ENCODE measurements at places on chromosomes 3 and 15.

- no peak for DNase-seq
These were observed 287.3 kb upstream of the ADAMTS9 start for GRCh38 chr3:64975147-64975546.

- DNase-seq: no peak
These were observed 68.5 kb downstream of the FMN1 start for GRCh38 chr15:33125894-33126537.

DNA sequence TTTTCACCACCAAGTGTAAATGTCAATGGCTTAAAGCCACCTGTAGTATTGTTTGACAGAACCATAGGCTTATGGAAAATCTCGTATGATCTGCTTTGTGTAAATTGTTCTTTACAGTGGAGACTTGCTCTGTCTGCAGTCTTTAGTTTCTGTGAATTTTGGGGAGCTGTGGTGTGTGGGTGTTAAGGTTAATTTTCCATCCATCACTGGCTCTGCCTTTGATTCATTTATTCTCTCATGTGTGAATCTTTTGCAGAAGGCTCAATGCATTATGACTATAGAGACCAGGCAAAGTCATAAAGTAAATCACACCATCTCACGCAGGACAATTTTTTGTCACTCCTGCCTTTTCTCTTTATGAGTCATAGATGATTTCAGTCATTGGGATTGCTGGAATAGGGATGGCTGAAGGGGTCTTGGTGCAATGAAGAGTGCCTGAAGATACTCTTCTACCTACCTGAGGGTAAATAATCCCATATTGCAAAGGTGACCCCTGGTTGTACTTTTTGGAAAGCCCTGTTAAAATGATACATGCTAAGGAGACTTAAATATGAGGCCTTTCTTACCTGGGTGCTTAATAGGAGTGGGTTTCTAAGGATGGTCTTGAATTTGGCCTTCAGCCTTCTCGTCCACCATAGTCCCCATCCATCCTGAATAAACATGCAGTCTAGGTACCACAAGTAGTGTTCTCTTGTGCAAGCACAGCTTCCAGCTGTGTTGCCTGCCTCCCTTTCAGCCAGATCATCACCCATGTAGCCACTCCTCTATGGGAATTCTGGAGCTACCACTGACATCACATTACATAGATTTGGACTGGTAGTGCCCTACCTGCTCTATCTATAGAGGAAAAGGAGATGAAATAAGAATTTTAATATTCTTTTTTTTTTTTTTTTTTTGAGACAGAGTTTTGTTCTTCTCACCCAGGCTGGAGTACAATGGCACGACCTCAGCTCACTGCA, 14.3 kb downstream of the TGFBR2 start:
- no peak for DNase-seq

DNA sequence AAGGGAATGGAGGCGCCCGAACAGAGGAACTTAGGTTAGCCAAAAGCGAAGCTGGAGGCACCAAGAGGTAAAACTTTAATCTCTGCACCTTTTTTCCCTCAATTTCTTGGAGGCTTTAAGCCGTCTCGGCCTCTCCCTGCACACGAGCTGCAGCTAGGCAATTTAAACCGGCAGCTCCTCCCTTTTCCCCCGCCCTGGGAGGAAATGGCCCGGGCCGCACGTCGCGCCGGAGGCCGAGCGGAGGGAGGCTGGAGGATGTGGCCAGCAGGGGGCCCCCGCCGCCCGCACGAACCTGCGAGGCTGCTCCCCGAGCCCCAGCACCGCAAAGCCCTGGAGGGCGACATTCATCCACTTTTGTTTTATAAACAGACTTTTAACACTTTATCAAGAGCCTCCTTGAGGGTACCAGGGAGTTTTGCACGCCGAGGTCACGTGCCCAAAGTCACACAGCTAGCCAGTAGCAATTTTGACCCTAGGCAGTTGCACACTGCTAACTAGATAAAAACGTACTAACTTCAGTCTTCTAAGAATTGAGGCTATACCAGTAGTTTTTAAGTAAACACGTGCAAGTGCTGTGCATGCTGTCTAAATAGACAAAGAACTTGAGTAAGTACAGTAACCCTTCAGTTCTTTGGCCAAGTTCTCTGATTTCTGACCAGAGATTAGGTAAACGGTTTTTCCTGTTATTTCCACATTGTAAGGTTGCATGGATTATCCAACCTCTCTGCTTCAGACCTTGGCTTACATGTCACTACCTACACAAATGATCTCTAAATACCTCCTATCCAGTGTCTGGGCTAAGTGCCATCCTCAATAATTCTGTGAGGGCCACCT, 668 bp upstream of the XXYLT1 start:
- peak; percentile 74 for DNase-seq

GRCh38 chr15:70226337-70226980, 128.7 kb upstream of the TLE3 start:
- DNase-seq: no peak

GRCh38 chr3:171955598-171955997, 83.8 kb upstream of the FNDC3B start:
- no peak for DNase-seq

- DNase-seq: no peak
These were observed 598 bp upstream of the SFMBT1 start for GRCh38 chr3:53046171-53047170.

- no peak for DNase-seq
These were observed 135.6 kb upstream of the ABI3BP start for GRCh38 chr3:101128786-101129185.

- DNase-seq: no peak
These were observed 796.8 kb upstream of the EPHA6 start for GRCh38 chr3:96017556-96017955.

- DNase-seq: no peak
These were observed 41.9 kb downstream of the CCDC12 start for GRCh38 chr3:46934498-46935167.

GRCh38 chr3:2099028-2099671, 484 bp downstream of the CNTN4 start:
- no peak for DNase-seq

- no peak for DNase-seq
These were observed 56.5 kb downstream of the RPLP1 start for GRCh38 chr15:69509131-69509530.

- DNase-seq: no peak
These were observed 427.8 kb downstream of the LPP start for GRCh38 chr3:188581792-188582191.

DNA sequence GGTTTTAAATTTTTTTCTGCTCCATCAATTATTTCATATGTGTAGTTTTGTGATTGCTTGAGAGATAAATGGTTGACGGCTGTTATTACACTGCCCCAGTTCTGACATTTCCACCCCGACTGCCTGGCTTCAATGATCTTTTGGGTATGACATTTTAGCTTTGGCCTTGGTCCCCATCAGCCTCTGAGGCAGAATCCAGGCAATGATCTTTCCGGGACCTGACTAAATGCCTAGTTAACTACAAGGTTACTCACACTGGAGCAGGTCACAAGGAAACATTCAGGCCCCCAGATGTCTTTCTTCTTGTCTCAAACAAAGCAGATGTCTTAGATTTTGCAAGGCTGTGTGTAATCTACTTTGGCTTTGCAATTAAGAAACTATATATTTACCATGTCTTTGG, 61.1 kb upstream of the TMCO5A start:
- no peak for DNase-seq

GRCh38 chr3:14478956-14479550, 61.1 kb downstream of the GRIP2 start:
- no peak for DNase-seq

GRCh38 chr3:112078125-112079083, 7.8 kb upstream of the C3orf52 start:
- no peak for DNase-seq

- DNase-seq: no peak
These were observed 94.9 kb downstream of the ST6GAL1 start for GRCh38 chr3:187025254-187025655.

DNA sequence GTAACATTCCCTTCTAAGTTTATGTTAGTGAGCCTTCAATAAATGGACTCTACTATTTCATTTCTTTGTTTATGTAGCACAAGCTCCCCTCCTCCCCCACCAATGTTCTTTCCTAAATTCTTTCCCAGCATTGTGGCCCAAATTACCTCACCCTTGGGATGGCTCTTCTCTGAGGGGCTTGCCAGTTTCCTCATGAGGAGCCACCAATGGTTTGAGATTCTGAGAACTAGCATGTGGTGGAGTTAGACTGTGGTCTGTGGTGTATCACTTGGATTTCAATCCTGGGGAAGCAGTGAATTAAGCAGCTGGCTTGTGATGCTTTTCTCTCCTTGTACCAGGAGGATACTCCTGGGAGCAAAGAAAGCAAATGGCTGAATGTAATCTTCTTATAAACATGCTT, 50.0 kb upstream of the NPHP3 start:
- DNase-seq: no peak

DNA sequence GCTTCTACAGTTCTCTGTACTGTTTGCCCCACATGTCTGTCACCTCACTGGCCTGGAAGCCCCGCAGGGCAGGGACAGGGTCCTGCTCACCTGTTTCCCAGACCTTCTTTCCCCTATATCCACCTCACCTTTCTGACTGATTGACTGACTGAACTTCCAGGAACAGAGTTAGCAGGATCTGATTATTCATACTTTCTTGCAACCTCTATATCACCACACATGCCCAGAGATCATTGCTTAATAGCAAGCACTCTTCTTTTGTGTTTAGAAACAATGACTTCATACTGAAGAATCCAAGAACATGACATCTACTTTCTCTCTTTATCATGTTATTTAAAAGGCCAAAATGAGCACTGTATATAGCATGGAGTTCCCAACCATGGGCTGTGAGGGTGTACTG, 18.0 kb upstream of the CLEC3B start:
- DNase-seq: no peak

DNA sequence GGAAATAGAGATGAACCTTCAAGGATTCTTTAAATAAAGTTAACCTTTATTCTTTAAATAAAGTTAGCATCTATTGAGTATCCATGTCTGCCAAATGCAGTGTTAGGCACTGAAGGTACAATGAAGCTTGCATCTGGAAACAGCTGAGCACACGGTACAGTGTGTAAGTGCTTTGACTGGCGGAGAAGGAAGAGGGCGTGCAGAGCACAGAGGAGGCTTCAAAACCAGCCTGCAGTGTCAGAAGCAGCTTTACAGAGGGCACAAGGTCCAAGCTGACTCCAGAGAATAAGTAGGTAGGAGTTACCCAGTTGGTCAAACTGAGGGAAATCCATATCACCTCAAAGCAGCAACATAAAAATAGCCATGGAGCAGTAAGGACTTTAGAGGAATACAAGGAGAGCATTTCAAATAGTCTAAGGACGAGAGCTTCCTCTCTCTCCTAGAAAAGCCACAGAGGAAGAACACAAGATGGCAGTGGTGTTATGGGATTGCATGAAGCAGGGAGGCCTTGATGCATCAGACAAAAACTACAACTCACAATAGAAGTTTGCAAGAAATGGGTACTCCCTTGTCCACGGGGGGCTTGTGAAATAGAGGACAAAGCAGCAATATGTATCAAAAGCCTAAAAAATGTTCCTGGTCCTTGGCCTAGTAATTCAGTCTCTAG, 60.3 kb upstream of the PPP2R3A start:
- DNase-seq: no peak

DNA sequence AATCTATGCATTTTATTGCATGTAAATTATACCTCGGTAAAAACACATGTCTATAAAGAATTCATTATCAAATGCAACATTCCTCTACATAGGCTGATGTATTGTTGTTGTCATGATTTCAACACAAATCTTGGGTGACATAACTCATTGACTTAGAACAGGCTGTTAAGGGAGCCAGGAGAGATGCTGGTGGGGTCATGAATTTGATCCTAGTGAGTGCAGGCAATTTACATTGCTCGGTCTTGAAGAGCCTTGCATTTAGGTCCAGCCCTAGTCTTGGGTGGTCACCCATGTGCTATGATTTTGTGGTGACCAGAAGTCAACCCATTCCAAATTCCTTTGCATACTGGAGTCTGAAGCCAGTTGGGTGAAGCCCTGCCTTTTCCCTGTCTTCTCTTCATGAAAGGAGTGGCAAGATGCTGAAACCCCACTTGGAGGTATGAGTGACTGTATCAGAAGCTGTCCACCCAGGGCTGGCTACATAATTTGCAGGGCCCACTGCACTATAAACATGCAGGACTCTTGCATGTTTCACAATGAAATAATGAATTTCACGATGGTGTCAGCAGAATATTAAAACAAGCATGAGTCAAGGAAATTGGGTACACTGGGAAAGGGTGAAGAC, 59.2 kb downstream of the RPLP1 start:
- no peak for DNase-seq

DNA sequence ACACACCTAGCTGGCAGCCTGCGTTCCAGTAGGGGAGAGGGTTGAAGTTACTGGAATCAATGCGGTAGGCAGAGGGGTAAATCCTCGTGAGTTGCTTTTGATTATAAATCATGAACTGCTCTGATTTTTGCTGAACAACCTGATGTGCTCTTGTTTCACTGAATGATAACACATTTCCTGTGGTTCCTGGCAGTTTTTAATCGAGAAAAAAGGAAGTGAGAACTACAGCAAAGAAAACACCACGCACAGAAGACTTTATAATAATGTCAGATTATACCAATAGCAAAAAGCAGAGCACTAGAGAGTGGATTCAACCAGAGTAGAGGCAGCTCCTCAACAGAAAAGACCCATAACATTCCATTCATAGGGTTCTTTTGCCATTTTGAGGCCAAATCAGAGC, 200.8 kb upstream of the STRIT1 start:
- no peak for DNase-seq

- no peak for DNase-seq
These were observed 163.0 kb upstream of the SLC2A2 start for GRCh38 chr3:171189394-171190080.

GRCh38 chr3:47571391-47572175, 7.1 kb downstream of the CSPG5 start:
- no peak for DNase-seq

DNA sequence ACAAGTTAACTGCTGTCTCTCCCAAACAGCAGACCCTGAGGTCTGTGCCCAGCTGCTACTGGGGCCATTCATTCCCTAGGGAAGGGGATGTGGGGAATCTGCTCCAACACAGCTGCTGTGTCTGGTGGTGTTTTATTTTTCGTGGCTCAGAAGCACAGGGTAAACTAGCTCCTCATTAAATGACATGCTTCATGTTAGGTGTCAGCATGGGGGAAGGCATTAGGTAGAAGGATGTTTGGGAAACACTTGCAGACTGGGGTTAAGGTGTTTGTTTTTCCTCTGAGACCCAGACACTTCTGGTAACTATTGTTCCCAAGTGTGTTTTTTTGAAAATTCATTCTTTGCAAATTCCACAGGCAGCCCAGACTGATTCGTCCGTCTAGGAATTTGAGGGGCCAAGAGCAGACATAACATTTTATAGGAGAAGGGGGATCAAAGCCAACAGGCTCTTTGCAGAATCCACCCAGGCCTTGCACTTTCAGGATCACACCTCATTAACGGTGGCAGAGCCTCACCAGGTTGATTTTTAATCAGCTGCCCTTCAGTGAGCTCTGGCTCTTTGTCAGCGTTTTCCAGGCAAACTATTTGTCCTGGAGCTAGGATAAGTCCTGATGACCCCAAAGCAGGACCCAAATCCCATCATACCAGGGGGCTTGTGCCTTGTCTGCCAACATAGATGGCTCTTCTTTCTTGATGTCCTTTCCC, 65.4 kb upstream of the ITGA11 start:
- DNase-seq: no peak

DNA sequence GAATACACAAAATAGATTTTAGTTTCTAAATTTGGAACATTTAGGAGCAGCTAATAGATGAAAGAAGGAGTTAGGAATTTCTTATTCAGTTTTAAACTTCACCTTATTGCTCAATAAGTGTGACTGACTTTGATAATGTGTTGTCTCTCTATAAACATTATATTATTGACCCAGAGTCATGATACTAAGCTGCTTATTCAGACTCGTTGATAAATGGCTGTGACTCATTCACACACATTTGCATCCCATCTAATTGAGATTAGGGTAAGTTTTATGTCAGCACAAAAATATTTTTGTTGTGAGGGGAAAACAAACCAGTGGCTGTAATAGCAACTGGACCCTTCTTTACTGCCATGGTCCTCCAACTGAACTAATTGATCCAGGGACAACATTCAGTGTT, 137.6 kb downstream of the GOLIM4 start:
- no peak for DNase-seq

Data from fibroblast of skin of left biceps (primary cell).